ENCODE measurements at places on chromosomes 6 and 20.

GRCh38 chr6:3509336-3509735 is 52.5 kb upstream of the SLC22A23 start:
- peak; percentile 51 for DNase-seq

DNA sequence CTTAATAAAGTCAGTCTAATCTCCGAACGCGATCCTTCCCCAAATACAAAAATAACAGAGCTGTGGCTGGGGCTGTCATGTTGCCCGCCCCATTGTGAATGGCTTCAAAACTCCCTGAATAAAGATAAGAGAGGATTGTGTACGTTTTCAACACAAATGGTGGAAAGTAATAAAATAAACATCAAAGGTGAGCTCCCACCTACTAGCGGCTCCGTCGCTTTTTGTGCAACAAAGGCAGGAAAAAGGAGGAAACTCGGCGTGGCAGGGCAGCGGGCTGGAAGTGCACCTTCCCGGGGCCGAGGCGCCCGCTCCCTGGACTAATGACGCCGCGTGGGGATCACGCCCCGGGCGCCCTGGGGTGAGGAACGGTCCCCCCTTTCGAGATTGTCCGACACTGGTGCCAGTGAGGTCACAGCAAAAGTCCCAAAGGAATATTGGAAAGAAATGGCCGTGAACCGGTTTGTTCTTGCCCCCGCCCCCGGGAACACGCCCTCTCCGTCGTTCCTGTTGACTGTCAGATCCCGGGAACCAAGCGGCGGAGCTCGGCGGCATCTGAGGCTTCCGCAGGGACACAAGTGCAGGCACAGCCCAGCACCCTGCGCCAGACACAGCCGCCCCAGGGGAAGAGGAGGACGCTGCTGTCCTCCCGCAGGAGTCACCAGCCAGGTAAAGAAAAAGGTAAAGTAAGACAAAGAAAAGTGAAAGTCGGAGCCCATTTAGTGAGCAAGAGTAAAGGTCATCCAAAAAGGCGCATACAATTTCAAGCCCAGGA is 1.1 kb upstream of the FOXQ1 start:
- DNase-seq, result no peak

DNA sequence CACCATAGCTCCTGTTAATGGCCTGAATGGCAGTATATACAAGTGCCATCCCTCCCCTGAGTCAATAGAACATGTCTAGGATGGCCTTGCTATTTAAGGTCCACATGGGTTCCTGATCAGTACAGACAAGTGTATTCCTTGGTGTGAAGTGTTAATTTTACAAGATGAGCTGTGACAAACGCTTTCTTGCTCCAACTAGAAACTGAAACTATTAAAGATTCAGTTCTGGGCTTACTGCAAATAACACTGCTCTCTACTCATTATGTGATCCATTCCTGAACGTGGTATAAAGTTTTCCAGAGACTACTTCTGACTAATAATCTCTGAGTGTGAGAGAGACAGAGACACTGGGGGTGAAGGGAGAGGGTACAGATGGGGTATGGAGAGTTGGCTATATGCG is 198.0 kb upstream of the FBXL4 start:
- DNase-seq, result no peak

GRCh38 chr20:2237059-2237458 is 58.7 kb upstream of the TGM3 start:
- peak; percentile 83 for DNase-seq

DNA sequence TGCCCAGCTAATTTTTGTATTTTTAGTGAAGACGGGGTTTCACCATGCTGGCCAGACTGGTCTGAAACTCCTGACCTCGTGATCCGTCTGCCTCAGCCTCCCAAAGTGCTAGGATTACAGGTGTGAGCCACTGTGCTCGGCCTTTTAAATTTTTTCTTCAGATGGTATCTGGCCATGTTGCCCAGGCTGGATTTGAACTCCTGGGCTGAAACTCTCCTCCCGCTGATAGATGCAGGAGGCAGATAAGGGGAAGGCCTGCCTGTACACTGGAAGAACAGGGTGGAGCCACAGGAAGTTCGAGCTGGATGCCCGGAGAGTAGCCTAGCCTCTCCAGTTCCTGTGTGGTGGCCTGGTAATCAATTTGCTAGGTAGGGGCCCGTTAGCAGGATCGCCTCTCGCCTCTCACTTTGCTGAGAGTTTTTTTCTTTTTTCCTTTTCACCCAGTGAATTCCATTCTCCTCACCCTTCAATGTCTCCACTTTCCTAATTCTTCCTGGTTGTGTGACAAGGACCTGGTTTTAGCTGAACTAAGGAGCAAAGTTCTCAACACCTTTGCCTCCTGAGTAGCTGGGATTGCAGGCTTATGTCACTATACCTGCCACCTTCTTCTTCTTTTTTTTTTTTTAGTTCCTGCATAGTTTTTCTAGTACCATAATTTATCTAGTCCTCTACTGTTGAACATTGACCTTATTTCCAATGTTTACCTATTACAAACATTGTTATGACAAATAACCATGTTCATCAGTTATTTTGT is 19.4 kb upstream of the ITCH start:
- DNase-seq, result no peak

DNA sequence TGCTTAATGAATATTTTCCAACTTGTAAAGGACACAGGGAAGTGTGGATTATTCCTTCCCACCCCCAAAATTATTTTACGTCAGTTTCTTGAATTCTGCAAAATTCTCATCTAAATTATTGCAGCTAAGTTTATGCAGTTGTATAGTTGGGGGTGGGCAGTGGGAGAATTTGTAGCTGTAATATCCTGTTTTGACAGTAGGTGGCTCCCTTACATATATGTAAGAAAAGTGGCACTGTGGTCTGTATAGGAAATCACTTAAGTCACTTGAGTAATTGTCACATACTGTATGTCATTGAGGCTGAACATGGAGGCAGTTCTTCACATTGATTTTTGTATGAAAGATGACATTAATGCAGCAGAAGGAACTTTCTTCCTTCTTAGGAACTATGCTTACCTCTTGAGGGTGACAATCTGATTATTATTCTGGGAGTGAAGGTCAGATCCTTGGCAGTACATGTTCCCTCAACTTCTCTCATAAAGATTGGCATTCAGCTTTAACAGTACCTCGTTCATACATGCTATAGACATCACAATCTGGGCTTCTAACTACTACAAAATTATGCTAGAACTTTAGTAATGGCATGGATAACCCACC is 14.6 kb upstream of the CFAP206 start:
- peak; percentile 67 for DNase-seq

DNA sequence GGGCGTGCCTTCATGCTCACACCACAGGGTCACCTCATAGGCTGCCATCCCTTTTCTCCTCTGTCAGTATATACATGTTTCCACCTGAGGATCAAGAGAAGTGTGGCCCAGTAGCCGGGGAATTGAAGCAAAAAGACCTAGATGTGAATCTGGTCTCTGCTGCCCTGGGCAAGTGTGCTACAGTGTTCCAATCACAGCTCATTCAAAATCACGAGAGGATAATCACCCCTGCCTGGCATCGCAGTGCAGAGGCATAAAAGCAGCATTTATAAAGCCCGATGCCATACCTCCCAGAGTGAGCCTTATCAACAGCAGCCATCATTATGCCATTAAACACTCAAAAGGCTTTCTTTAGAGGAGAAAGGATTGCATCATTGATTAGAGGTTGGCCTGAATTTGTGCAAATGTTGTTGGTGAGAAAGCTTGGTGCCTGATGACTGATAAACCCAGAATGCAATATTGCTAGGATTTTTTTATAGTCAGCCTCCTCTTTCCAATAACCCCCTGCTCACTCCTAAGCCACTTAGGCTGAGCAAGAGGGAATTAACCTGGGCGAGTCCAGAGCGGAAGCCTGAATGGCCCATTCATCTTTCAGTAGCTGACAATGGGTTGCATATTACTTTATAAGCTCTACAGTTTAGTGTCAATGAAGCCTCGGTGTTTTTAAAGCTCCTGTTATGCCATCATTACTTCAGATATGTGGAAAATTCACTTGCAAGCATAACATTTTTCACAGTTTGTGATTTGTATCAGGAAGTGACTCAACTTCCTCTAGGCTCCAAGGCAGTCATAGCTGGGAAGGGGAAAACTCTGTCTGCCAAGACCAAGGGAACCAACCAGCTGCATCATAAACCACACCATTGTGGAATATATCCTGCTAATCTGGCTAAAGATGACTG is 92.5 kb upstream of the NXT1 start:
- peak; percentile 95 for DNase-seq

DNA sequence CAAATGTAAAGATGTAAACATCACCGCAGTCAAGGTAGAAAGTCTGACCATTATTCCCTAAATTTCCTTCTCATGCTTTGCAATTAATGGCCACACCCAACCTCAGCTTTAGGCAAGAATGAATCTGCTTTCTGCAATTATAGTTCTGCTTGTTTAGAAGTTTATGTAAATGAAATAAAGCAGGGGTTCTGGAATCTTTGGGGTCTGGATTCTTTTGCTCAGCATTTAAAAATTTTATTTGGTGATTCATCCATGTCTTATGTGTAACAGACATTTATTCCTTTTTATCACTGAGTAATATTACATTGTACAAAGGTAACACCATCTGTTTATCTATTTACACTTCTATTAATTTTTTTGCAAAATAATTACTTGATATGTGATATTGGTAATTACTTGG is 613.6 kb downstream of the UTRN start:
- DNase-seq, result no peak

GRCh38 chr20:20552076-20552475 is 160.4 kb downstream of the RALGAPA2 start:
- no peak for DNase-seq

DNA sequence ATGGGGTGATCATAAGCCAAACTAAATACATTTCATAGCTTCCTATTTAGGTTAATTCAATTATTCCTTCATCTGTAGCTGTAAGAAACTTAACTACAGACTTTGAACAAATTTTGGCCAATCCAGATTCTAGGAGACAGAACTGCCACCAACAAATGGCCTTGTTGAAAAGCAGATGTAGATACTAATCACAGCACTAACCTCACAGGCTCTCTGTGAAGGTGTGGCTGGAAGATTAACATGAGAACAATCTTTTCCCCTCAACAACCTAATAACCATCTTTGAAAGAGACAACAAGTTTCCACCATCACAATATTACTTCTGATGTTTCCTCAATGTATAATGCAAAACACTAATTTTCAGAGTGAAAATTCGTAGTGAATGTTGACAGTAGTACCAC is 87.8 kb downstream of the SESN1 start:
- no peak for DNase-seq

Measured in iris pigment epithelial cell (primary cell).